Common myeloid progenitor, CD34-positive (primary cell): ENCODE measurements at places on chromosomes 11 and 22.
A peak's percentile ranks its signal among the peaks of the same experiment; 100 is the strongest.

DNA sequence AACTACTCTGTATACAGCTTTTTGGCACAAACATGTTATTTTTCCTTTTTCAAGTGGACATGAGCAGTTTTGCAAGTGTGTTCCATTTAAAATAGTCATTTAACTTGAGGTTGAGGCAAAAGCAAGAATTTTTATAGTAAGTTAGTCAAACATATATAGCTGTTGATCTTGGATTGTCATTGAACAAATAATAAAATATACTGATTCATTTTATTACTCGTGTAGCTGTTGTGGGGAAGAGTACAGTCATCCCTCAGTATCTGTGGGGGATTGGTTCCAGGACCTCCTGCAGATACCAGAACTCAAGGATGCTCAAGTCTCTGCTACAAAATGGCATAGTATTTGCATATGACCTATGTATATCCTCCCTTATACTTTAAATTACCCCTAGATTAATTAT is 45.3 kb downstream of the EXT2 start:
- DNase-seq, result no peak

DNA sequence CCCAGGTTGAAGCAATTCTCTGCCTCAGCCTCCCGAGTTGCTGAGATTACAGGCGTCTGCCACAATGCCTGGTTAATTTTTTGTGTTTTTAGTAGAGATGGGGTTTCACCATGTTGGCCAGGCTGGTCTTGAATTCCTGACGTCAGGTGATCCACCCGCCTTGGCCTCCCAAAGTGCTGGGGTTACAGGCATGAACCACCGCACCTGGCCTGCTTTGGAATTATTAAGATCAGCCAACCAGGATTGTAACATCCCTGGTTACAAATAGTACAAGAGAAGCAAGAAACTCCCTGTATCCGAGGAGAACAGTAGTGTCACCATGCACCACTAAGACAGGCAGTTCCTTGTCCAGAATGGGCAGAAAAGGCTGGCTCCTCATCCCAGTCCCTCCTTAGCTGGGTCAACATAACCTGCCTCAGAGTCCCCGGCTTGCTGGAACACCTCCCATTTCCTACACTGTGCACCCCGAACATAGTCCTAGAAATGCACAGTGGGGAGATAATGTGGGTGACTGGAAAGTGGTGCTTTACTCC is 77.2 kb upstream of the INCENP start:
- no peak for DNase-seq

- DNase-seq, result no peak
These were observed 28.7 kb upstream of the LMO1 start for GRCh38 chr11:8292351-8292750.

DNA sequence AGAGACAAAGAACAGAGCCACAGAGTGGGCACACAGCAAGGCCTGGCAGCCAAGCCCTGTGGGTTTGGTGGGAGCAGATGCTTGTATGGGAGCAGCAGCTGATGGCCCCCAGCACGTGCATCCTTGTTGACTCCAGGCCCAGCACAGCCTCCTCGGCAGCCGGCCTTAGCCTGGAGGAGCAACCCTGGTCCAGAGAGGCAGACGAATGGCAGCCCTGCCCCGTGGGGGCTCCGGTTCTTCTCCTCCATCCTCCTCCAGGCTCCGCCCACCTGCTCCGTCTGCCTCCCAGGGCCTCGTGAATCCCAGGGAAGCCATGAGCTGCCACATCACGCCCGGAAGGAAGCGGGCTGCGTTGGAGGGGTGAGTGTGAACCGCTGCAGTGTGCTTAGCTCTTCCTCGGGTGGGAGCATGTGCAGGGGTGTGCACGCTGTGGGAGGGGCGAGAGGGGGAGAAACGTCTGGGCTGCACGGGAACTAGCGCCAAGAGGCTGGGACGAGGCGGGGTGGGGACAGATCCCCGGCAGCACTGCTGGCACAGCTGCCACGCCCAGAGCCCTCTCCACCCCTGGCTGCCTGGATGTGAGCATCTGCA is 36.3 kb upstream of the JAM3 start:
- peak; percentile 61 for DNase-seq

- DNase-seq, result no peak
These were observed 131.9 kb upstream of the MTMR2 start for GRCh38 chr11:96055706-96056387.

DNA sequence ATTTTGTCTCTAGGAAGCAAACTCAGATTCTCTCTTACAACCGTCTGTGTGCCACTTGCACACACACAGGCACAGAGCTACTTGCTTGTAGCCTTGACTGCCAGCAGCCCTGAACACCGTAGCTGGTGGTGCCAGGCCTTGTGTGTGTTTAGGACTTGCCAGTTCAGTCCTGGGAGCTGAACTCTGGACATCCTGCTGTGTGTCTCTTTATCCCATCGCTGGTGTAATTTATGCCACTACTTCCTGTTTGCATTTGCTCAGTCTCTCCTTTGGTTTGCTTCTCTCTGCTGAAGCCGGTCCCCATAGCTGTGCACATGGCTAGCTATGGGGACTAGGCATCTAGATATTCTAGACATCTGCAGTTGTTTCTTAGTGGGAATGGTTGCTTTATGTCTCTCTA is 24.0 kb downstream of the MARK2 start:
- DNase-seq, result no peak

GRCh38 chr22:38172832-38173640 is 8.6 kb downstream of the PLA2G6 start:
- DNase-seq, result peak; percentile 97

DNA sequence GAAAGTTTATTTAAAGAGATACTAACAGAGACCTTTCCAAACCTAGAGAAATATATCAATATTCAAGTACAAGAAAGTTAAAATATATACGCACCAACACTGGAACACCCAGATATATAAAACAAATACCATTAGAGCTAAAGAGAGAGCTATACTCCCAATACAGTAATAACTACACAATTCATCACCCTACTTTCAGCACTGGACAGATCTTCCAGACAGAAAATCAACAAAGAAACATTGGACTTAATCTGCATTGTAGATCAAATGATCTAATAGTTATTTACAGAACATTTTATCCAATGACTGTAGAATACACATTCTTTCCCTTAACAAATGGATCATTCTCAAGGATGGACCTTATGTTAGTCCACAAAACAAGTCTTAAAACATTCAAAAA is 311.9 kb downstream of the METTL15 start:
- no peak for DNase-seq

GRCh38 chr11:111209543-111210355 is 35.8 kb upstream of the POU2AF2 start:
- DNase-seq, result no peak

- DNase-seq, result peak; percentile 56
These were observed 87.2 kb upstream of the NAV2 start for GRCh38 chr11:19625438-19625837.

DNA sequence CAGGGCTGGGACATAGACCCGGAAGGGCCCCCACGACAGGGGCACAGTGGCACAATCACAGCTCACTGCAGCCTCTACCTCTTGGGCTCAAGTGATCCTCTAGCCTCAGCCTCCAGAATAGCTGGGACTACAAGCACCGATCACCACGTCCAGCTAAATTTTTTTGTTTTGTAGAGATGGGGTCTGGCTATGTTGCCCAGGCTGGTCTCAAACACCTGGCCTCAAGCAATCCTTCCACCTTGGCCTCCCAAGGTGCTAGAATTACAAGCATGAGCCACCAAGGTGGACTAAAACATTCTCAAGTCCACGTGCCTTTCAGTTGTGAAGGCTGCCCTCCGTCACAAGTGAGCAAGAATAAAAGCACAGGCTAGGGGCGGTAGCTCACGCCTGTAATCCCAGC is 10.1 kb upstream of the COMT start:
- no peak for DNase-seq

- no peak for DNase-seq
These were observed 40.0 kb downstream of the TENM4 start for GRCh38 chr11:79400717-79401330.

- DNase-seq, result no peak
These were observed 2.0 kb upstream of the ROBO3 start for GRCh38 chr11:124863137-124863825.

DNA sequence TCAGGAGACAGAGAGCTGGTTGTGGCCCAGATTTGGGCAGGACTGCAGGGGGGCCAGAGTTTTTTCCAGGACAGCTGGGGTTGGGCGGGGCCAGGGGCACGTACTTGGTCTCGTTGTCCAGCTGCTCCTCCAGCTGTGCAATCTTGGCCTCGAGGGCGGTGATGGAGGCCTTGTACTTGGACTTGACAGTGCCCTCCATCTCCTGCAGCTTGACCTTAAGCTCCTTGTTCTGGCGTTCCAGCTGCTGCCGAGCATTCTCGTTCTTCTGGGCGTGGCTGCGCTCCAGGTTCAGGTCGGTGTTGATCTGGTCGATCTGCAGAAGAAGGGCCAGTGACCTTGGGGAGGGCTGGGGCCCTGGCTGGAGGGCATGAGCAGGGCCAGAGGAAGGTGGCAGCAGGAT is 32.1 kb downstream of the APOL1 start:
- no peak for DNase-seq

DNA sequence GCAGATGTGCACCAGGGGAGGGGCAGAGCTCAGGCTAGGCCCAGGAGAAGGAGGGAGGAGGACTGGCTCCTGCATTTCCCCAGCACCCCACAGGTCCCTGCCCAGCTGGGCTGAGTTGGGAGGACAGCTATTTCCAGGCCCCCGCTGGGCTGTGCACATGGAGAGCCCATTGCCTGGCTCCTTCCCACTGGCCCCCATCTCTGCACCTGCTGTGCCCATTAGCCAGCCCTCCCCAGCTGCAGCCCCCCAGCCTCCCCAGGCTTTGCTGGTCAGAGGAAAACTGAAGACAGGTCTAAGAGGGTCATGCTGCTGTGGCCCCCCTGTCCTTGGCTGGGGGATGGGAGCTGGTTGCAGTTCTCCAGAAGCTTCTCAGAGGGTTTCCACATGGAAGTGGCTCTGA is 81.8 kb upstream of the SHANK2 start:
- DNase-seq, result no peak

DNA sequence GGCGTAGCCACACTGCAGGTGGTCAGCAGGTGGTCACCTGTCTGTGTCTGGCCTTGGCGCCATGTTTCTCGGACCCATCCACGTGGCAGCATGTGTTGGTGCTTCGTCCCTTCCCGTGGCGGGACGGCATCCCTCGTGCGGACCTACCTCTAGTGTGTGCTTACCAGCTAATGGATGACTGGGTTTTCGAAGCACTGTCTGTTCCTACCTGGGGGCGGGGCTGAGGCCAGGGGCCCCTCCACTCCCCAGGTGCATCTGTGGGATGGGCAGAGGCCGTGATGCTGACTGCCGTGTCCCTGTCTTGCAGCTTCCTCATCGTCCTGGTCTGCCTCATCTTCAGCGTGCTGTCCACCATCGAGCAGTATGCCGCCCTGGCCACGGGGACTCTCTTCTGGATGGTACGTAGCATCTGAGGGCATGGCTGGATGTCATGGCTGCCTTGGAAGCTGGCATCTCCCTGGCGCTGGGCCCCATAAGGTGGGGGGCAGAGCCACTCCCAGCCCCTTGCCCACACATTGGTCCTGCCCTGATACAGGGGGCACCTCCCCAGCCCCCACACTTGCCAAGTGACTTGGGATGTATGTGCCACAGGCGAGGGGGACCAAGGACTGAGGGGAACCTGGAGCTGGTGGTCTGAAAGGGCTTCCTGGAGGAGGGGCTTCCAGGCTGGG is 82.9 kb downstream of the KCNQ1 start:
- DNase-seq, result no peak

DNA sequence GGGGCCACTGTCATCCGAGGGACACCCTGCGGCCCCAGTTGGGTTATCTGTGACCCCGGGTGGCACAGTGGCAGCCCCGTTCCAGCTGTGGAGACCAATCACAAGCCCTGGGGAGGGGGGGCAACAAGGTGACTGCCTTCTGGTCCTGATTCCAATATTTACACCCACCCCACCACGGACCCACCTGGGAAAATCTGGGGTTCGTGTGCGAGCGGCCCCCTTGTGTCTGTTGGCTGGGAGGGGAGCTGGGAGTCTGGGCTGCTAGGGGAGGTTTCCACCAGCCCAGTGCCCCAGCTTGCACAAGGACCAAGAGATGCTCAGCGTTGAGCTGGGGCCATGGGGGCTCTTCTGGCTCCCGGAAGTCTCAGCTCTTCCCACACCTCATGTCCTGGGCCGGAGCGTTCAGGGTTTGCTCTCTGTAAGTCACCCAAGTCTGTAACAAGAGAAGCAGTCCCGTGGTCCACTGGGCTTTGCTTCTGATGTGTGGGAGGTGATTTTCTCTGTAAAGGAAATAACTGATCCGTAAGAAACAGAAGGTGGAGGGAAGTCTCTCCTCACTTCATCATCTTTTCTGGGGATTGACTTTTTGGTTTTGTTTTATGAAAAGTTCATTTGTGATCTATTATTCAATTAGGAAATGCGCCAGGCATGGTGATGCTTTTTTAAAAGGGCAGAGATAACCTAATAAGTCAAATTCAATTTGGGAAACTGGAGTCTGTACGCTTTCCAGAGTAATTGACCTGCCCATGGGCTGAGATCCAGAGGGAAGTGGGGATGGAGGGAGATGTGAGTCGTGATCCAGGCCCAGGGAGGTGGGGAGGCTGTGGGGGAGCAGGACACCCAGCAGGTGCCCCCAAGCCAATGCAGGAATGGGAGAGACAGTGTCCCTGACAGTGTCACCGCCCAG is 22.4 kb upstream of the GAL start:
- no peak for DNase-seq

DNA sequence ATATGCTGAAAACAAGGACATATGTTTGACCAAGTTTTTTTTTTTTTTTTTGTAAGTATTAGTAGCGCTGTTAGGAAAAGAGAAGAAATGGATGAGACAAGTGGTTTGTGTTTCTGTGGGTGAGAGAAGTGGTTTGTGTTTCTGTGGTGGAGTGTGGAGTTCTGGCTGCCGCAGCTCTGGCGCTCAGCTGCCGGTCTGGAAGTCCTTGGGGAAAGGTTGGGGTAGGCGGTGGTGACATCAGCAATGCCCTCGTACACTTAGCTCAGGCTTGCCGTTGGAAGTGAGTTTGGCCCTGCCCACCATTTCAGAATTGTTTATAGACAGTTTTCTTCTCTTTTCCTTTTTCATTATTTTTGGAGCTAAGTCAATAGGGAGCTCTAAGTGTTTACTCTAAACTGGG is 116.6 kb downstream of the TBC1D22A start:
- no peak for DNase-seq

DNA sequence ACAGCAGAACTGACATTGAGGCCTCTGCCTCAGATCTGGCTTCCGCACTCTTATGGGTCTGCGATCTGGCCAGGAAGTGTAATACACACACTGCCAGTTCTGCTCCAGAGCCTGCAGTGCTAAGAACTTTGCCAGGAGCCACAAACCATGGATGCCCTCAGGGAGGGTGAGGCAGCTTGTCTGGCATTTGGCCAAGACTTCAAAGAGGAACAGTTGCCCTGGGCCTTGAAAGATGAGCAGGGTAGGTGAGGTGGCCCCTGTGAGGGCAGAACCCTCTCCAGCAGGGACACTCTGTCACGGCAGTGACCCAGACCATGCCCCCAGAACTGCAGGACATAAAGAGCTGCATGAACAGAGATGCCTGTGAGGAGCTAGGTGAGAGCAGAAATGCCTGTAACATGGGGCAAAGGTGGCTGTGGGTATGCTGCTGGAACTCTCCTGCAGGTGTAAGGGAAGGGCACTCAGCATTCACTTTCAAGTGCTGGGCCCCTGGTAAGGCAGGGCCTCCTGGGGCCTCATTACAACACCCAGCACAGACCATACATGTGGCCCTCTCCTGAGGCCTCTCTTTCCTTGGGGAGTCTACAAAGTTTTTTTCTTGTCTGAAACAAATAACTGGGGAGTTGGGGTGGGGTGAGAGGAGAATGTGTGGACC is 47.3 kb downstream of the NEU3 start:
- no peak for DNase-seq

GRCh38 chr11:85517272-85517671 is 109.9 kb downstream of the DLG2 start:
- peak; percentile 7 for DNase-seq
